ENCODE measurements at places on chromosomes 1 and 21.
A peak's percentile ranks its signal among the peaks of the same experiment; 100 is the strongest.

DNA sequence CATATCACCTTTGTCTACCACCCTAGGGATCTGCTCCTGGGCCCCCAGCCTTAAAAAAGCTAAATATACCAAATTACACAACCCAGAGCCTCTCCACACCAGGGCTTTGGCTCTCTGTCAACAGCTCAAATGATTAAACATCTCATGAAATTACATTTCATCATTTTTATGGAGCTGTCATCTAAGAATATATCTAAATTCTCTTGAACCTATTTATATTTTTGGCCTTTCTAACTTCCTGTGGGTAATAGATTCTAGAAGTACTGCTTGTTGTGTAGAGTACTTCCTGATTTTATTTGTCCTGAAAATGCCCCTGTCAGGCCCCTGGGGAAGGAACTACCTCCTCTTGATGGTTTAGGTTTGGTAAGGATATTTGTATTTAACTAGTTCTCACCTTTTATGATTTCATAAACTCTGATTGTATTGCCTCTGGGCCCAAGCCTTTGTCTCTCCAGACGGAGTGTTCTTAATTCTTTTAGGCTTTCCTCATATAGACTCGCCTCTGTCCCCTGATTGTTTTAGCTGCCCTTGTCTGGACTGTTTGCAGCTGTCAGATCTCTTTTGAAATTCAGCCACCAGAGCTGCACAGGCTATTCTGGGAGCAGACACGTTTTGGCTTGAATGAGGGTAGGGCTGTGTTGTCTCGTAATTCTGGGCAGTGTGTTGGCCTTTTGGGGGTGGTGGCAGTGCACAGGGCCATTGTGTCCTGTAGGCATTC, 16.6 kb downstream of the MYOG start:
- no peak for DNase-seq

GRCh38 chr1:44939061-44939460, 47.3 kb downstream of the EIF2B3 start:
- DNase-seq: no peak

DNA sequence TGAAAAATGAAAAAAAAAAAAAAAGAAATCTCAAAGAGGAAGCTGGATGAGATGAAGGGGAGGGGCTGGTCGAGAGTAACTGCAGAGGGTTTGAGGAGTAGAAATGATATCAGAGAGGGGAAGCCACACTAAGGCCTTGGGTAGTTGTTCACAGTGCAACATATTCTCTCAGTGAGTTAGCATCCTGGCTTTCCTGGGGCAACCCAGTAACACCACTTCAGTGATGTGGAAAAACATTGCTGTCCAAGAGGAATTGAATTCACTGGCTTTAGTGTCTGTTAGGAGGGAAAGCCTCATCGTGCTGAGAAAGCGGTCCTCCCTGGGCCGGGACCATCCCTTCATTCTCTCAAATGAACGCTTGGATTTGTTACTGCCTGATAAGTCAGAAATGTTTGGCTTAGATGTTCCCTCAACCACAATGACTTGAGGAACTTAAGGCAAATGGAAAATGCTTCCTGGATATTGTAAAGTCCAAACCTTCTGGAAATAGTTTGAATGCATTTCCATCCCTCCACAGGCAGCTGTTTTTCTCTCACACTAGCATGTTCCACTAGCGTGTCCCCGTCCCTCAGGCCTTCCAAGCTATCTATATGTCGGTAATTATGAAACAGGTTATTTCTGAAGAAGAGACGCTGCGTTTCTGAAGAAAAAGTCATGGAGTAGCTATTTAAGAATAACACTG, 12.2 kb downstream of the TGFB2 start:
- no peak for DNase-seq

DNA sequence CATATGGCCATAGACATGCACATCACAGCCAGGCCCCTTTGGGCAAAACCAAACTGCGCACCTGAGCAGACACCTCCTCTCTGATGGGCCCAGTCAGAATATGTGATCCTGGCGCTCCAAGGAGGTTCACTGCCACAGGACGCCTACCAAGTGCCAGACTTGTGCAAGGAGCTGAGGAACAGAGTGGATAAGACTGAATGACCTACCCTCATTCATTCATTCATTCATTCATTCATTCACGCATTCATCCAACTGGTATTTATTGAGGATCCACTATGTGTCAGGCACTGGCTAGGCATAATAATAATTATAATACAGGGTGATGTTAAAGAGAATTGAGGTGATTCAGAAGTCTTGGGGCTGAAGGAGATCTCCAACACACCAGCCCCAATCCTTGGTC, 2.4 kb upstream of the IGSF21 start:
- DNase-seq: no peak

DNA sequence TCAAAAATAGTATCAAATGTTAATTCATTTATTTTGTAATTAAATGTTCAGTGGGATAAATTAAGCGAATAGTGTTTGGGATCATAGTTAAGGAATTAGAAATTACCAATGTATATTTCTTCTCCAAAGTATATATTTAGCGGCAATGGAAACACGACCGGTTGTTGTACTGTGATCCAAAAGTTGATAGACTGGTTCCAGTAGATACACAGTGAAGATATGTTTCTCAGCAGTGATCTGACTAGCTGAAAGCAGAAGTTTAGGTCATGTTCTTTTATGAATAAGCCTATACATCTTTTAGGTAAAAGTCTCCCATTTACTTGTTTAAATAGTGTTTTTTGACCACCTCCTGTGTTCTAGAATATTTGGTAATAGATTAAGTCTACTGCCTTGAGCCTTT, 8.8 kb downstream of the USP16 start:
- no peak for DNase-seq

DNA sequence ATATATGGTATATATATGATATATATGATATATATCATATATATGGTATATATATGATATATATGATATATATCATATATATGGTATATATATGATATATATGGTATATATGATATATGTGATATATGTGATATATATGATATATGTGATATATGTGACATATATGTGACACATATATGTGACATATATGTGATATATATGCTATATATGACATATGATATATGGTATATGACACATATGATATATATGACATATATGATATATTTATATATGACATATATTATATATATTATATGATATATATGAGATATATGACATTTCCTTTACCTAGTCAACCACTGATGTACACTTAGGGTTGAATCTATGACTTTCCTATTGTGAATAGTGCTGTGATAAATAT, 36.1 kb upstream of the EEIG2 start:
- no peak for DNase-seq

- DNase-seq: no peak
These were observed 77.0 kb upstream of the SPATA6 start for GRCh38 chr1:48548985-48549384.

DNA sequence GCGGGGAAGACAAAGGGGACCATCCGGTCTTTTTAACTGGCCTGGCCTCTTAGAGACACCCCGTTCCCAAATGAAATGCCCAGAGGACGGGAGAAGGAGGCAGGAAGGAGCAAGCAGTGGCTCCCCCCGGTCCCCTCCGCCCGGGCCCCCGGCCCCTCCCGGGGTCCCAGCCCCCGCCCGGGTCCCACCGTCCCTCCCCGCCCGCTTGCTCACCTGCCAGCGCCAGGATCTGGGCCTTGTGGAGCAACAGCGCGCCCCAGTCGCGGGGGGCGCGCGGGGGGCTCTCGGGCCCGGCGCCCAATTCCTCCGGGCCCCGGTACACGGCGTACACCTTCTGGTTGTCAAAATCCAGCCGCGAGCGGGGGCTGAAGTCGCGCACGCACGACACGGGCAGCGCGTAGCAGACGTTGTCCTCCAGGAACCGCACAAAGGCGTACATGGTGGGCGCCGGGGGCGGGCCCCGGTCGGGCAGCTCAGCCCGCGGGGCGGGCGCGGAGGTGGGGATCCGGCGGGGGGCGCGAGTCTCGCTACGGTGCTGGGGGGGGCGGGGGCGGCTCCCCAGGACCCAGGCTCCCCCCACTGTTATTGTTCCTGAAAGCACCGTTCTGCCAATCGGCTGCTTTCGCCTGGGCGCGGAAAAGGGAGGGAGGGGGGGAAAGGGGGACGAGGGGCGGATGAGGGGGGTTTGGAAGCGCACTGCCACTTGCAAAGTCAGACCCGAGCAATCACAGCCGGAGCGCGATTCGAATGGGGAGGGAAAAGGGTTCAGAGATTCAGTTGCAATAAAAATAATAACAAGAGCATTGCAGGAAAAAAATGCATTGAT, at the start of gene BEND5:
Gene BEND5 (minus strand): TSS at position 499 of the 826 bp plus-strand sequence. CDS start 60 bp downstream, at position 439.
- DNase-seq: peak; percentile 47

DNA sequence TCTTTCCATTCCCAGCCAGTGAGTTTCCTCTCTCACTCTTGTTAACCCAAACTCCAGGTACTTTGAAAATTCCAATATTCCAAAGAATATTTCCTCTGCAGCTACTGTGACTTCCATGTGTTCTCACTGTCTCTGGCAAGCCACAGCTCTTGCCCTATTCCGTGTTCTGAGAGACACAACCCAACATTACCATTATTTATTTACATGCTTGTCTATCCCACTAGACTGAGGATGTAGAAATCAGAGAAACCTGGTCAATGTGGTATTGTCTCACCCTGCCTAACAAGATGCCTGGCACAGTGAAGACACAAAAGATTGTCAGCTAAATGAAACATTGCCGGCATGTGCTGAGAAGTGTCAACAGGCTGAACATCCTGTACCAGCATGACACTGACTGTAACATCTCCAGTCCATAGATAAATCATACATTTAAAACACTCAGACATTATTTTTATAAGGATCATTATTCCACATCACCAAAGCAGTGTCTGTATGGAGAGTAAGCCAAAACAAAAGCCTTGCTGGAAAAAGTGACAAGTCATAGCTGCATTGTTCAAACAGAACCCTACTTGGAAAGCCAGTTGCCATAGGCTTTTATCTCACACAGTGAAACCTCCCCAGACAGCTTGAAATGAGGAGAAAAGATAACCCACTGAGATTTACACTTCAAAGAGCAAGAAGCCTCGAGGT, 72.3 kb downstream of the SIPA1L2 start:
- DNase-seq: no peak

DNA sequence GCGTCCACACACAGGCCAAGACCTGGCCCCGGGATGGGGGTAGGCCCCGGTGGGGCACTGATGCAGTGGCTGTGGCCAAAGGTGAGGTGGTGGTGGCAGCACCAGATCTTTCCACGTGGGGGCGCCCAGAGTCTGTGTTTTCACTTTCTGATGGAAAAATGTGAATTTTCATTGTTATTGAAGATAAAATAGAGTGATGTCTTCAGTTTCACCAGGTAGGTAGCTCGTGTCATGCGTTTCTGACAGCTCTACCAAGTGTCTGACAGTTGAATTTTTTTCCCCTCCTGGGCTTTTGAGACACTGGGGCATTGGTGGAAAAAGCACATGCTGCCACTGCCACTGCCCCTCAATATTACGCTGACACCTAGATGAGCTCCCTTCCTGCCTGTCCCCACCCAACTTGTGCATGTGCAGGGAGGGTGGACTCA, 40.0 kb upstream of the MAGOH start:
- no peak for DNase-seq

DNA sequence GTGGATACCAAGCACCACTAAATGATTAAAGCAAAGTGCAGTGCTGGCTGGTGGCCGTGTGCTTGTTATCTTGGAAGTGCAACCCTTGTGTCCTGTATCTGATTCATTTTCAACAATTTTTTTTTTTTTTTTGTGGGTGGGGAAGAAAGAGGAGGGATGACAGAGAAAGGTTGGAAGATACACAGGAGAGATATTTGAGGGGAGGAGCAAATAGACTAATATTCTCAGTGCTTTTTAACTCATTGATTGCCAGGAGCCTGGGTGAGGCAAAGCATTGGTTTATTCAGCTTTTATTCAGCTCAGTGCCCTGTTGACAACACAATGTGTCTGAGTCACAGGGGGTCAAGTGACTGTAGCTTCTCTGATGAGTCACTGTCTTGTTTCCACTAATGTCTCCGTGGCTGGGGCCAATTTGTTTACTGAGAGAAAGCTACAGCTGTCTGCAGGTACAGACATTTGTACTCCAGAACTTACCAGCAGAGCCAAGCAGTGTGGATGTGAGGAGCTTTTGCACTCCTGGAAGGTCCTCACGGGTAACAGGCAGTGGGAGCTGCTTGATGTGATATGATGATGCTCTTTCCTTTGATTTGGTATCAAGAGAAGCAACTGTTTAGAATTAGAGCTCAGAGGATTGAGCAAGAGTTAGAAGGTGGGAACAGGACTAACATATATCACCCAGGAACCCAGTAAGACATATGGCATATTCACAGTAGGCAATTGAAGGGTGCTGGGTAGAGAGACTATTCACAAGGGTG, 23.6 kb upstream of the DNM3 start:
- DNase-seq: peak; percentile 64

DNA sequence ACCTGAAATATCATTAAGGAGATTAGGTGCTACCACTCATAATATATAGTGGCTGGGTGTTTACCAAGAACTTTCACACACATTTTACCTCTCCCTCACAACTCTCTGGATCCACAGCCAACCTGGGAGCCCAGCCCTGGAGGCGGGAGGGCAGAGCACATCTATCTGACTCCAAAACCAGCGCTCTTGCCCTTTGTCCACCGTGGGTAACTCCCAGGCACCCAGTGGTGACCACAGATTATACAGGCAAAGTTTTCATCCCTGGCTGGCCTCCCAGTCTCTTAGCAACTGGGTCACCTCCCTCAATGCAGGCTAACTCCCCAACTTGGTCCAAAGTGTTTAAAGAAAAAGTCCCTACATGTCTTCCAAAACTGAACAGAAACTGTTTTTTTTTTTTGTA, 2.4 kb downstream of the PAQR7 start:
- no peak for DNase-seq

DNA sequence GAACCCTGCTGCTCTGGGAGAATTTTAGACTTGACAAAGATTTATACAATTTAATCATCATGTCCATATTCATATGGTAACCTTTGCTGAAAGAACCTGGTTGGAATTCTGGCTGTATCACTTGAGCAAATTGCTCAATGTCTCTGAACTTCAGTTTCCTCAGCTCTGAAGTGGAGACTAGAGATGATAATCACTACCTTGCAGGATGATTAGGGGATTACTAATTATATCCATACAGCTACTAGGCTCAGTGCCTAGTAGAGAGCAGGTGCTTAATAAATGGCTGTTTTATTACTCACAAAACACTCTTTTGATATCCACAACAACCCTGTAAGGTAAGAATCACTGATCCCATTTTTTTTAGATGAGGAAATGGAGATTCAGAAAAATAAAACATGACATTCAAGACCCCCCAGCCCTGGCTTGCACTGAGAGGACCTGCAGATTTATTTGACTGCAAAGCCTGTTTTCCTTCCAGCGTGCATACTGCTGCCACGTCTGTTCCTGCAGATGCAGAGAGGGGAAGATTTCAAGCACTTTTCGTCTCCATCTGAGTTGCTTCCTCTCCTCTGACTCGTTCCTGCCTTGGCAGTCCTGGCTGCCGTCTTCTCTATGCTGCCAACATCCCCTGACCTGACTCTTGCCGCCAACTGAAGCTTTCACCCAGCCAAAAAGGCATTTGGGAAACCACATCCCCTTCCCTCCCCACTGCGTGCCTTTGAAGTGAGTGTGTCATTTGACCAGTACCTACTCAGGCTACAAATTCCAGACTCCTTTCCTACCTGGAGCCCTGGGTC, 203.0 kb downstream of the PLPP3 start:
- DNase-seq: peak; percentile 51

DNA sequence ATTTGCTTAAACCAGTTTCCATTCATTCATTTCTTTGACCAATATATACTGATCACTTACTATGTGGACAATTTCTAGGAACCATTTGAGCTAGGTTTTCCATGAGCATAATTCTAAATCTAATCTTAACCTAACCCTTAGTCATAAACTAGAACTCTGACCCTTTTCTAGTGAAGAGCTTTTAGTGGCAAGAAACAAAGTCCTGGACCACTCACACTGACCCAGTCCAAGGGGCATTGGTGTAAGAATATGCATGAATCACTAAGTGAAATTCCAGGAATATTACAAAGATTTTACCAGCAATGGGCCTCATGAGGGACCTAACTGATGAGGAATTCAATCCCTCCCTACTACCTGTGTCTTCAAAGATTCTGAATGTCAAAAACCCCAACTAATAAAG, 40.6 kb upstream of the SLC2A1 start:
- DNase-seq: peak; percentile 17
